ENCODE measurements at places on chromosomes 4 and X. TPM values are rescaled to one million over a fixed set of nuclear protein-coding genes. Genes with fewer than 3 reads are reported as not detected.

MND1 gene
- not detected for total RNA-seq

FGFBP2 gene
- total RNA-seq = 3.9 TPM

UGT2B7 gene
- 0.68 TPM for total RNA-seq

GC gene
- not detected for total RNA-seq

RPL9 gene
- 4,076 TPM for total RNA-seq

FAM90A26 gene
- total RNA-seq = not detected

DNA sequence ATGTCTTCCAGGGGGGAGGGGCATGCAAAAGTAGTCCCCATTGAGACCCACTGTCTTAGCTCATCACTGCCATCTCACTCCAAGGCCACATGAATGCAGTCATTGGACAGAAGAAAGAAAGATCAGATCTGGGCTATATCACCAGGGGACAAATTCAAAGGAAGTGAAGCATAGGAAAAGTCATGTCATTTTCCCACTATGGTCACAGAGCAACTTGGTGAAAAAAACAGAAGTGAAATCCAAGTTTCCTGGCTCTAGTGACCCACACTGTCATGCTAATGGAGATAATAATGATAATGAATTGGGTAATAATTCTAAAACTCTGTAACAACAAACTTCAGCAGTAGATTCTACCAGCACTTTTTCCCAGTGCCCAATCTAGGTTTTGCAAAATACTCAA lies 9.9 kb downstream of the LHFPL1 start:
- no peak for DNase-seq

GRCh38 chrX:74277320-74277719 lies 26.7 kb upstream of the ZCCHC13 start:
- DNase-seq = no peak

DNA sequence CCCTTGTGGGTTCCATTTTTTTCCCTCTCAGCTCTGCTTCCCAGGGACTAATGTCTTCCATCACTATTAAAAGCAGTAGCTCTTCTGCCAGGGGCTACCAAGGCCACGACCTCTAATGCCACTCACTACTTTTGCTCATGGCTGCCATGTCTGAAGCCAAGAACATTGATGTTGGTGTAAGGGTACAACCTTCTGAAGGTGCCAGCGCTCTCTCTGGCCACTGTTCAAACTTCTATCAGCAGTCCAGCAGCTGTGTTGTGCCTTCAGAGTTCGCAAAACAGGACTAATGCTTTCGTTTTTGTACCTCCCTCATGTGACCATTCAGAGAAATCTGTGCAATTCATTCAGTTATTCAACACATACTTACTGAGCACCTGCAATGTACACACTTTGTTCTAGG lies 121.5 kb upstream of the ENPEP start:
- no peak for DNase-seq

- no peak for DNase-seq
Observed at GRCh38 chr4:140764785-140765392, 8.7 kb upstream of the TBC1D9 start.

DNA sequence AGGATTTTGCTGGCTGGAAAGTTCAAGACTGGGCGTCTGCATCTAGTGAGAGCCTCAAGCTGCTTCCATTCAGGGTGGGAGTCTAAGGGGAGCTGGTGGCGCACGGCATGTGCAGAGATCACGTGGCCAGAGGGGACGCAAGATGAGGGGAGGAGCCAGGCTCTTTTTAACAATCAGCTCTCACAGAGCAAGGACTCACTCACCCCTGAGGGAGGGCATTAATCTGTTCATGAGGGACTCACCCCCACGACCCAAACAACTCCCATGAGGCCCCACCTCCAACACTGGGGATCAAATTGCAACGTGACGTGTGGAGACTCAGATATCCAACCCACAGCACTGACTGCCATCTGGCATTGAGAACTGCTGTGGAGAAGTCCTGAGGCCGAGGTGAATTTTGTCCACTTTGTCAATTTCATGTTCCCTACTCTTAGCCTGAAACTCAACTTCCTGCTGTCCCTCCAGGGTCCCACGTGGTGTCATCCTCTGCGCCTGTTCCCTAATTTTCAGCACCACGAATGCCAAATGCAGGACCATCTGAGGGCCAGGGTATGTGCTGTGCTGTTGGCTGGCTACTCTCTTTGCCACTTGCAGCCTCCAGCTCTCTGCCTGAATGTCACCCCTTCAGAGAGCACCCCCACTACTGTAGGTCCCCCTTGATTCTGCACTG lies 5.6 kb downstream of the ZFP92 start:
- DNase-seq = no peak

DNA sequence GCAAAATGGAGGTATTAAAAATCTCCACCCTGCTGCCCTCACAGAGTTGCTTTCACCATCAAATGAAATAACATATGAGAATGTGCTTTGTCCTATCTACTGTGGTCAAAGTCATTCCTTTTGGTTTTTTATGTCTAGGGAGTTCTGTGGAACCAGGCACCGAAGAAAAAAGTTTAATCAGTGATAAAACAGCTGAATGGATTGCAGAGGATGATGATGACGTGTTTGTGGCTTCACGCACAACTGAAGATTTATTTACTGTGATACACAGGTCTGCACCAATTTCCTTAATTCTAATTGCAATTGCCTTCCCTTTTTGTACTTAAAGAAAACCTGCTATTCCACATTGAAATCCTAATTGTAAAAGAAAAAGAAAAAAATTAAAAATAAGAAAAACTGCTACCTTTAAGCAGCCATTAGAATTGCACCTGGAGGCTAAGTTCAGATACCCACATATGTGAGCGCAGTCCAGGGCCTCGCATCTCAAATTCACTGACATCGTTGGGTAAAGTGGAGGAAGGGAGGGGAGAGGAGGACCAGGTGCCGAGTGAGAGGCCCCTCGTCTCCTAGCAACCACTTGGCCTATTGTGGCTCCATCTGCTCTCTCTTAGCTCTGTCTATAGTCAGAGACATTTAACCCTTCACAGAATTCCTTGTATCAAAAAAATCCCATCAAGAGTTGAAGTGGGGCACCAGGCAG lies 10.5 kb upstream of the RTL5 start:
- DNase-seq = no peak

DNA sequence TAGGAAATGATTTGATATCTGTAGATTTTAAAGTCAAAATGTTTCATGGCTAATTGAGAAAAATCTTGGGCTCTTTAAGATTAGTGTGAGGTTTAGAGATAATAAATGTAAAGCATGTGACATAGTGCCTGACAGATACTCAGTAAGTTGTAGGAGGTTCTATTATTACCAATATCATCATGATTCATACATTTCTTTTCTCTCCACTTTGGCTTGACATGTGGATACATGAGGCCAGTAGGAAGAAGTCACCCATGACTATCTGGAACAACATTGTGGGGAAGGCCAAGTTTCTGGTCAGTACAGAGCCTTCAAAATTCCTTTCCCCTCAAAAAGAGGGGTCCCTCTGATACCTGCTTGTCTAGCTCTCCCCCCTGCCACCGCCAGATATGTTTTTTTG lies 91.2 kb upstream of the SORBS2 start:
- DNase-seq = no peak

DNA sequence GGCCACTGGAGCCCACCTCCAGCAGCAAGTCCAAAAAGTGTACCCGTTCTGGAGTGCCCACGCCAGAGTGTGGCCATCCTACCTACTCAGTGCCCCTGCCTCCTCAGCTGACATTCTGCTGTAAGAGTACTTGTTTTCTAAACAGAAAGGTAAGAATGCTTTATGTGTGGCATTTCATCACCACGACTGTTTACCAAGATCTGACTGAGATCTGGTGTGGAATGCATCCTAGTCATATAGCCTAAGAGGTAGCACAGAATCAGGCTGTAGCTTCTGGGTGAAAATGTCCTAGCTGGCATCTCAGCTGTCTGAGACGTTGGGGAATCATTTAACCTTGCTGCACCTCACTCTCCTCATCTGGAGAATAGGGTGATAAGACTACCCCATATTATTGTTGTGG lies 638.7 kb upstream of the TENM3 start:
- no peak for DNase-seq

DNA sequence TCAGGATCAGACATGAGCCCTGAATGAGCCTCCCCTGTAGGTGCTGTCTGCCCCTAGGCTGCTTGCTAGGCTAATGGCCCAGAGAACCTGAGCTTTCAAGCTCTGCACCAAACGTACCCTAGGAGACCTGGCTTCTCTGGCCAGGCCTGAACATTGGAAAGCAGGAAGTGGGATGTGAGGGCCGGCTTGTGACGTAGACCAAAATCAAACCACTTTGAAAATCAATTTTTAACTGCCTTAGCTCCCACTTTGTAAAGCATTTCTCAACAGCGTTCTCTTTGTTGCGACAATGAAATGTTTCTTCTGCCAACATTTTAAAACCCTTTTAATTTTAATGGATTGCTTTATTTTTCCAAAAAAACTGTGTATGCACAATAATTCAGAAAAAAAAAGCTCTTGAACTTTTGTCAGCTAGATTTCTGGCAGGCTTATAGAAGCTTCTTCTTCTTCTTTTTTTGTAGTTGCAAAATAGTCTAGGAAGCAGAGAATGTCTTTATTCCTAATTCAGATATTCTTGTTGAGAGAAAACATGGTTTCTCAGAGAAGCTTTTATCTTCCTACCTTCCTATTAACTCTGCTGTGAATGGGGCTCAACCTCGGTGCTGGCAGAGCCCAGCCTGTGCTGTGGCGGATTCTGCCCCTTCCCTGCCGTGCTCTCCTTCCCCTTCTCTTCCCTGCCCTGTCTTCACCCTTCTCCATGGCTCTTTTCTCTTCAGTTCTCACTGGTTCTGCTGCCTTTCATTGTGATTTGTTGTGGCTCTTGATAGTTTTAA lies 145.2 kb upstream of the SFRP2 start:
- no peak for DNase-seq

GRCh38 chr4:73589261-73589847 lies 30.9 kb downstream of the RASSF6 start:
- DNase-seq = no peak

- no peak for DNase-seq
Observed at GRCh38 chrX:37685381-37686359, at the start of gene XK. XK (plus strand) TSS chrX:37685791; CDS start chrX:37685962, 171 bp downstream.

GRCh38 chr4:107564326-107564725 lies 155.7 kb downstream of the PAPSS1 start:
- no peak for DNase-seq

- no peak for DNase-seq
Observed at GRCh38 chrX:333611-334311, 15.2 kb upstream of the GTPBP6 start.

DNA sequence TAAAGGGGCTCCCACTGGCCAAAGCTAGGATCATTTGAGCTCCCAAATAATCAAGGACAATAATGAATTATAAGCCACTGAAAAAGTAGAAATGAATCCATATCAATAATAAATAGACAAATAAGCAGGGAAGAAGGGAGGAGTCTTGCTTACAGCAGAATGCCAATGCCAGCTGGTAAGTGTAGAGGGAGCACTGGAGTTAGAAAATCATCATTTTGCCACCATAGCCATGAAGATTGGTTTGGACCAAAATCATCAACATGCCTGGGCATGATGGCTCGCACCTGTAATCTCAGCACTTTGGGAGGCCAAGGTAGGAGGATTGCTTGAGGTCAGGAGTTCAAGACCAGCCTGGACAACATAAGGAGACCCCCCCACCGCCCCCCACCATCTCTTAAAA lies 20.4 kb upstream of the SH3KBP1 start:
- DNase-seq = no peak

DNA sequence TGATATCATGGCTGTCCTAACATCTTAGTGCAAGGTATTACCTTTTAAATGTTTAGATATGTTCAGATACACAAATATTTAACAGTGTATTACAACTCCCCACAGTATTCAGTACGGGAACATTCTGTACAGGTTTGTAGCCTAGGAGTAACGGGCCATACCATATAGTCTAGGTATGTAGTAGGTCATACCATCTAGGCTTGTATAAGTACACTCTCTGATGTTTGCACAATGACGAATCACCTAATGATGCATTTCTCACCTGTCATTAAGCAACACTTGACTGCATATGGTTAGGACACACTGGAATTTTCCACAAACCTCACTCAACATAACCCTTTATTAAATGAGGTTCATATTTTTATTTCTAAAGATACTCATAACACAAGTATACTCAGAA lies 67.7 kb downstream of the THOC2 start:
- DNase-seq = no peak

DNA sequence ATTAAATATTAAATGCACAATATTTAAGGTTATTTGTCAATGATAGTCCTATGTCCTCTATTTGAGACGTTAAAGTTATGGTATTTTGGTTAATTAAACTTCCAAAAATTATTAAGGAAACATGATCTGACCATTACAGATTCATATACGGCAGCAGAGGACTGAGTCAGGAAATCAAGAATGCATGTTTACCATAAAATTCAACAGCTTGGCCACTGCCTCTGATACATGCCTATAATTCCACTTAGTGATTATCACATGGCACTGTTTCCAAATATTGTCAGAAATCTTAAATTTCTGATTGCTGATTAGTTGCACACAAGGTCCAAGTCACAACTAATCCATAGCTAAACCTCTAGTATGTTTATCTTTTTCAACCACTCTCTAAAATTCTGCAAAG lies 232.2 kb upstream of the UGT8 start:
- no peak for DNase-seq

GRCh38 chr4:4658052-4658451 lies 116.2 kb upstream of the STX18 start:
- DNase-seq = no peak
